Kidney epithelial cell (primary cell): ENCODE measurements at places on chromosomes 1 and 21.
A peak's percentile ranks its signal among the peaks of the same experiment; 100 is the strongest.

- DNase-seq: no peak
Observed at GRCh38 chr1:161217831-161218230, 2.7 kb downstream of the FCER1G start.

DNA sequence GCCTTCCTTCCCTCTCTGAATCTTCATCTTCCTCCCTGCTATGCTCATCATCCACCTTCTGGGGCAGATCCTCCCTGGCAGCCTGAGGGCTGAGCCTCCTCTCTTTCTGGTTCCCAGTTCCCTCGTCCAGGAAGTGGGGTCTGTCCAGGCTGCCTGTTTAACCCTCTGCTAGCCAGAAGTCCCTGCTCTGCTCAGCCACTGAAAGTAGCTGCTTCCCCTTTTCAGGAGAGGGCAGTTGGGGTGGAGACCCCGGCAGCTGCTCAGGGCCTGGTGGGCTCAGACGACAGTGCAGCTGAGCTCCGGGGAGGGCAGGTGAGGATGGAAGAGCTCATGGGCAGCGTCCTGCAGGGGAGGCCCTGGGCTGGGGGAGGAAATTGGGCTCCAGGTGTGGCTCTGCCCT, 43.1 kb upstream of the ETV3 start:
- no peak for DNase-seq

- no peak for DNase-seq
Observed at GRCh38 chr1:199218533-199218932, 579.7 kb downstream of the PTPRC start.

DNA sequence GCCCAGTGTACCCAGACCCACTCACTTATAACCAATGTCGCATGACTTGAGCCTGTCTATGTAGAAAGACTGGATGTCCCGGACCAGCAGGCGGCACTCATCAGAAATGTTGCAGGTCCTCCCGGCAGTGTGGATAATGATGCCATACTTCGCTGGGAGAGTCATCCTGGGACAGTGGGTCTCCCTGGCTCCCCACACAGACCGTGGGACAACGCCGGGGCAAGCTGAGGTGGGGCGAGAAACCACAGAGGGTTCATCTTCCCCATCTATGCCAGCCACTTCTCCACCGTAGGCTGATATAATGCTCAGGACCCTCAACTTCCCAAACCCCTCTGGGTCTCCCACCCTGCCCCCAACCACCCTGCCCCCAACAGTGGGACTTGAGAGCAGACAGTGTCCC, 8.3 kb downstream of the PGLYRP4 start:
- DNase-seq: no peak

DNA sequence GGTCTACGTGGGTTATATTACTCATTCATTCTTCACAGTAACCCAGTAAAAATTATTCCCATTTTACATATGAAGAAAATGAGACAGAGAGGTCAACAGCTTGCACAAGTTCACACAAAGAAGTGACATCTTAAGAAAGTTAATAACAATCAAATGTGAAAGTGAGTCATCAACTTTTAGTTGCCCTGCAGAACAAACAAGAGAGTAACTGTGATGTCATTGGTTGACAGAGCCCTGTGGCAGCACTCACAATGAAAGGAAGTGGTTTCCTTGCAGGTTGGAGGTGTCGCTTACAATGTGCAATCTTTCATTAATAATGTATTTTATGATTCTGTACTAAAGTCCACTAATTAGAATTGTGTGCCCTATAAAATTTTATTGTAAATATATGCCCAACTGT, 369.6 kb downstream of the RYR2 start:
- DNase-seq: no peak

DNA sequence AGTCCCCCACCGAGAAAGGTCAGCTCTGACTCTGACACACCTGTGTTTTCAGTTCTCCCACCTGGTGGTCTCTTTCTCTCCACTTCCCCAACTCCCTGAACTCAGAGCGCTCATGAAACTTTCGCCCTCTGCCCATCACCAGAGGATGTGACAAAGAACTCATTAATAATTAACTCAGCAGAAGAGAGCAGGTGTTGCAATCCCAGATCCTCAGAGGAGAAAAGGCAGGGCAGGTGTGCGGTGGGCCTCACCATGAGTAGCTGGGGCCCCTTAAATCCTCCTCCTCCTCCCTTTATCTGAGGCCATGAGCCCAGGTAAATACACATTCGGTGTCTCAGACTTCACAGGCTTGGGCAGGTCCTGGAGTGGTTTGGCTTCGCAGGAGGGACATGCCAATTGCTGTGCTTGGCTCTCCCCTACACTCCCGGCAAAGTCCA, 1.7 kb upstream of the LAMB3 start:
- no peak for DNase-seq

DNA sequence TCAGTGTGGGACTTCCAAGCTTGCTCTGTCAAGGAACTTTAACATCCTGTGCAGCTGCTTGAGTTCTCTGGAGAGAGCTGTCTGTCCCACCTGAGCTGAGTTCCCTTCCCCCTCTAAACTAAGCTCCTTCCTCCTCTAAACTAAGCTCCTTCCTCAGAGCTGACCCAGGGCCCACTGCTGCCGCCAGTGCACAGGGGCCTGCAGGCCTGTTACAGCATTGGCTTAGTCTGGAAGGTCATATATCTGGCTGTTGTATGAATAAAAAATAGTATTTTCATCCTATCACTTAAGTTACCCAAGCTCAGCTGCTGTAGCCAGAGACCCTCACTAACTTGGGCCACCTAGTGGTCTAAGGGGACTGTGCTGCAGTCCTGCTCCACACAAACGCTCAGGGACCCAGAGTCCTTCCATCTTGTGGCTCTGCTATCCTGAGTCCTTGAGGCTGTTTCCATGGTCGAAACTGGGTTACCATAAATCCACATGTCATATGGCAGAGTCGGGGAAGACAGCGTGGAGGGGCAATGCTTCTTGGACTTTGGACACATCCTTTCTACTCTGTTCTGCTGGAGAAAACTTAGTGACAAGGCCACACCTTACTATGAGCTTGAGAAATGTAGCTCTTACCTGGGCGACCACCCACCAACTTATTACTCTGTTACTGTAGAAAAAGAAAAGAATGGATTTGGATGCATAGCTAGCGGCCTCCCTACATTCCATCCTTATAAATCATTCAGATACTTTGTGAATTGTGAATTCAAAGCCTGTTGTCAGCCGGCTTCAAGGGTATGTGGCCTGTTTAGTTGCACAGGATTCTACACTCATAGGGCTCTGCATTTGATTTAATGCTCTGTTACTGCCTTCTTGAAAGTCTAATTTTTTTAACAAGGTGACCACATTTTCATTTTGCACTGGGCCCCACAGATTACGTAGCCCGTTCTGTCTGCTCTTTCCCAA, 71.4 kb upstream of the GCLM start:
- DNase-seq: no peak

DNA sequence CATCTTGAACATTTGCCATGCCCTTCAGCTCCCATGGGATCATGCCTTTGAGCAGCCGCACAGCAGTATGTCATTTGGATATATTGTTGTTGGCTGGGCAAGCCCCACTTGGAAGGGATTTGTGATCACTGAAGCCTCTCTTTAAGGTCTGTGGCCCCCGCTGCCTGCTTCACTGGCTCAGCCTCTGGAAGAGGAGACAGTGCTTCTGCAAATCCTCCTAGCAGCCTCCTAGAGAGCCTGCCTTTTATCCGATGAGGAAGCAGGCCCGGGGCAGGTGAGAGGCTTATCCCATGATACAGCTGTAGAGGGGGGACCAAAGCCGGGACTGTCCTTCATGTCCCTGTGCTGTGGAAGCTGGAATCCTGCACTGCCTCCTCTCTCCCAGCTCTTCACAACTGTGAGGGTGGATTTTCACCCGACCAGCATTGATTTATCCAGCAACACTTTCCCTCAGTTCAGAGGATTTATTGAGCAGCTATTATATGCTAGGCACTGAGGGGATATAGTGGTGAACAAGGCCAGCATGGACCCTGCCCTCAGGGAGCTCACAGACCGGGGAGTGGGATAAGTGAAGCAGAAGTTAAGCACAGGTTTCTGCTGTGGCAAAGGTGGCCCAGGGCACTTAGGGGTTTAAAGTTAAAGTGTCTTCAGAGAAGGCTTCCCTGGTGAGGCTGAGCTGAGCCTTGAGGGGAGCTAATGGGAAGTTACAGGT, 3.9 kb downstream of the TMEM61 start:
- DNase-seq: no peak

GRCh38 chr1:172135076-172135672, 285.3 kb upstream of the C1orf105 start:
- no peak for DNase-seq

GRCh38 chr1:112388436-112388835, 7.6 kb upstream of the CTTNBP2NL start:
- DNase-seq: peak; percentile 57

DNA sequence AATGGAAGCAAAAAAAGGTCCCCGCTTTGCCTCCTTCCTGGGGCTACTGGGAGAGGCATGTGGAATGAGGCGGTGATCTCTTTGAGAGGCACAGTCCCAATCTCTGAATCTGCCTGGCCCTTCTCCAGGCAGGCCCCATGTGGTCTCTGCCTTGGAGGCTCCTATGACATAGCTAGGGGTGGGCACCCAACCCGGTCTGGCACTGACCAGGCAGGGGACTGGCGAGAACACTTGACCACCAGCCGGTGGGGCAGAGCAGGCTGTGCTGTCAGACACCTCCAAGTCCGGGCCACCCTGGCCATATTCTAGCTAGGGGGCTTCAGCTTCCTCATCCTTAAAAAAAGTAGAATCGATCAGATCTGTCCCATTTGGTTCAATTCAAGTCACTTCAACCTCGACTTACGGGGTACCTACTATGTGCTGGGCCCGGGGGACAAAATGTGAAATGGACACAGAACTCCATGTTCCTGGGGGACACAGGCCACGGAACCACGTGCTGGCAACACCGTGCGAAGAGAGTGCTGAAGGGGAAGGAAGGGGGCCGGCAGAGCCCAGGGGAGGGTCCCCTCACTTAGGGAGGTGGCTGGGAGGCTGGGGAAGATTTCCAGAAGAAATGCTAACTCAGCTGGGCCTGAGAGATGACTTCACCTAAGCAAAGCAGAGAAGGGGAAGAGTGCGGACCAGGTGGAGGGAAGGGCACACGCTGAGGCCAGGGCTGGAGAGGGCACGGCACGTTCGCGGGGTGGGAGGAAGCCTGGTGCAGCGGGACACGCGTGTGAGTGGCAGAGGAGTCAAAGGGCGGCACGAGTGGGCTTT, 33.3 kb downstream of the HSPG2 start:
- DNase-seq: no peak

DNA sequence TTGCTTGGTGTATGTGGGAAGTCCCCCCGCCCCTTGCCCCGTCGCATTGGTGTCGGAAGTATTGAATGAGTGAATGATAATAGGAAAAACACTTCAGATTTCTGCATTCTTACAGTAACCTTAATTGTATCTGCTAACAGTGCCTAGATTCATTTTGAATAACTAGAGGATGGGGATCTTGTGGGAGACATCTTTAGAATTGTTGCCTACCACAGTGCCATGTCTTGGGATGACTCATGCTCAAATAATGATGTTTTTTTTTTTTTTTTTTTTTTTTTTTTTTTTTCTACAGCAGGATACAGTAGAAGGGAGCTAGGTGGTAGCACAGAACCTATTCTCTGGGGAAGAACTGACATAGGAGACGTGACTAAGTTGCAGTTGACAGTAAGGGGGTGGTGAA, 237.9 kb downstream of the USP25 start:
- no peak for DNase-seq

DNA sequence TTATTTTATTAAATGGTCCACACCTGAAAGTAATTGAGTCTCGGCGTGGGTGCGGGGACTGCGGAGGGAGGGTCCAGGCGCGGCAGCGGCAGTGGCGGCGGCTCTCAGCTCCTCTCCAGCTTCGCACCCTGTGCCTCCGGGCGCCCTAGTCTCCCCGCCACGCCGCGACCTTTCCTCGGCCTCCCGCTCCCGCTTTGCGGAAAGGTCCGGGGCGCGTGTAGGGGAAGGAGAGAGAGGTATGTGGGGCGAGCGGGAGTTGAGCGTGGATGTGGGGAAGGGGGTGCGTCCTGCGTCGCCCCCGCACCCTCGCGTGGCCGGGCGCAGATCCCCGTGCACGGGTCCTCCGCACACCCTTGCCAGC, 13.4 kb upstream of the ALX3 start:
- no peak for DNase-seq

DNA sequence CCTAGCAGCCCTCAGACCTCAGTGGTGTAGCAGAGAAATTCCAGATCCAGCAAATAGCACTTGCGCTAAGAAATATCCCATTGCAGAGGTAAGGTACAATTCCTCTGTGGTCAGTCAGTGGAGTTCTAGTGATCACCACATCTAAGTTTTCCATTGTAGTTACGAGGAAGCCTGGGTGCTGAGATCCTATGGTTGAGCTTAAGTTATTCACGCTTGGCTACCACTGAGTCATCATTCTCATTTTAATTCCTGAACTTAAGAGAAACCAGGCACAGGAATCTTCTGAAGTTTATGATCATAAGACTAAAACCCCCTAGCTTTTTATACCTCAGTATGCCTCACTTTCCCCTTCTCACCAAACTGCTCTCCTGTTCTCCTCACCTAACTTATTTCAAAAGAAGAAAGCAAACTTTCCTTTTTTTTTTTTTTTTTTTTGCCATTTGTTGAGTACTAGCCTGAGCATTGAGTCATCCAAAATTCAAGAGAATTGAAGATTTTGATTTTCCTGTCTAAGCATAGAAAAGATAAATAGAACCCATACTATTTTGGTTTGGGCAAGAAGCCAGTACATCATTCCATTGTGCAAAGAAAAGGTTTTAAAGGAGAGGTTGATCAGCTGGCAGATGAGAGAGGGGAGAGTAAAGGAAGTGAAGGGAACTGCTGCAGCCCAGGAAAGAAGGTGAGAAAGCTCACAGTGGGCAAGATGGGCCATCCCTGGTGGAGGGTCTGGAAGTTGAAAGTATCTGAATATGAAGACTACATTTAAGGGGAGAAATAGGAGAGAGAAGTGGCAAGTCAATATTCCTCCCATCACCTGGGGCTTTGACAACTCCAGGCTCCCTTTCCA, 39.9 kb downstream of the SERBP1 start:
- peak; percentile 94 for DNase-seq

DNA sequence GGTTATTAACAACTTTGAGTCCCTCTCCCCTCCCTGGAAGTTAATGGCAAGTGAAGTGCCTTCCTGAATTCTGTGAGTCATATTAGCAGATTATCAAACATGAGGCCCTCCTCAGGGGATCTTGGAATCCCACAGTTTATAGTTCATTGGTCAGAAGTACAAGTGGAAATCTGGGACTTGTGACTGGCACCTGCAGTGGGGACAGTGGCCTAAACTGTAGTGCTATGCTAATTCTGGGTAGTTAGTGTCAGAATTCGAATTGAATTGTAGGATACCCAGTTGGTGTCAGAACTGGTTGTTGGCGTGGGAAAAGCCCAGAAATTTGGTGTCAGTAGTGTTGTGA, 26.2 kb downstream of the ZYG11B start:
- no peak for DNase-seq

DNA sequence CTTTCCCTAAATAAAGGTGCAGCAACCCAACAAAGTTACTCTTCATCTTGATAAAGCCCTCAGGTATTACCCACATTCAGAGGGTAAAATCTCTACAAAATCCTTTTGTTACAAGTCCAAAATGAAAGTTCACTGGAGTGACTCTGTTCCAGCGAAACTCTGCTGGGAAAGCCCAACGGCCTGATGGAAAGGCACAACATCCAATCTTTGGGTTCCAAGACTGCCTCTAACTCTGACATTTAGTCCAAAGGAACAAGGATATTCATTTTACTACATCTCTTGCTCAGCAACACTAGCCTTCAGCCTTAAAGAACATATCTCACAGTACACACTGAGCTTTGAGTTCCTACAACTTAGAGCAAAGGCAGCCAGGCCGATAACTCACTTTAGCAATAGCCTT, 42.1 kb downstream of the TGFBR3 start:
- DNase-seq: no peak
